ENCODE measurements at places on chromosomes 12 and 14.

GRCh38 chr12:22051114-22051698 lies 5.2 kb downstream of the CMAS start:
- DNase-seq = no peak

DNA sequence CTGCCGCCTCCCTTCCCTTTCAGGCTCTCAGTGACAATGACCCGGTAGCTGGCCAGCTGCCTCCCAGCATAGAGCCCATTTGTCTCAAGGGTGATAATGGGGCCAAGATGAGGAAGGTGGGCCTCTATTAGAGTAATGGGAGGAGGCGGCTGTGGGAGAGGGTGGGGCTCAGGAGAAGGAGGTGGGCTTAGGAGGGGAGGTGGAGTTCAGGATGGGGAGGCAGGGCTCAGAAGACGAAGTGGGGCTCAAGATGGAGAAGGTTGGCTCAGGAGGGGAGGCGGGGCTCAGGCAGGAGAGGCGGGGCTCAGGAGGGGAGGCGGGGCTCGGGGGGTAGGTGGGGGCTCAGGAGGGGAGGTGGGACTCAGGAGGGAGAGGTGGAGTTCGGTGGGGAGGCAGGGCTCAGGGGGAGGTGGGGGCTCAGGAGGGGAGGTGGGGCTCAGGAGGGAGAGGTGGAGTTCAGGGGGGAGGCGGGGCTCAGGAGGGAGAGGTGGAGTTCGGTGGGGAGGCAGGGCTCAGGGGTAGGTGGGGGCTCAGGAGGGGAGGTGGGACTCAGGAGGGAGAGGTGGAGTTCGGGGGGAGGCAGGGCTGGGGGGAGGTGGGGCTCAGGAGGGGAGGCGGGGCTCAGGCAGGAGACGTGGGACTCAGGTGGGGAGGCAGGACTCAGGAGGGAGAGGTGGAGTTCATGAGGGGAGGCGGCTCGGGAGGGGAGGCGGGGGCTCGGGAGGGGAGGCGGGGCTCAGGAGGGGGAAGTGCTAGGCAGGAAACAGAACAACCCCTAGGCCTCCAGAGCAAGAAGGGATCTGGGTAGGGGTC lies 36.8 kb downstream of the IQSEC3 start:
- DNase-seq = no peak

DNA sequence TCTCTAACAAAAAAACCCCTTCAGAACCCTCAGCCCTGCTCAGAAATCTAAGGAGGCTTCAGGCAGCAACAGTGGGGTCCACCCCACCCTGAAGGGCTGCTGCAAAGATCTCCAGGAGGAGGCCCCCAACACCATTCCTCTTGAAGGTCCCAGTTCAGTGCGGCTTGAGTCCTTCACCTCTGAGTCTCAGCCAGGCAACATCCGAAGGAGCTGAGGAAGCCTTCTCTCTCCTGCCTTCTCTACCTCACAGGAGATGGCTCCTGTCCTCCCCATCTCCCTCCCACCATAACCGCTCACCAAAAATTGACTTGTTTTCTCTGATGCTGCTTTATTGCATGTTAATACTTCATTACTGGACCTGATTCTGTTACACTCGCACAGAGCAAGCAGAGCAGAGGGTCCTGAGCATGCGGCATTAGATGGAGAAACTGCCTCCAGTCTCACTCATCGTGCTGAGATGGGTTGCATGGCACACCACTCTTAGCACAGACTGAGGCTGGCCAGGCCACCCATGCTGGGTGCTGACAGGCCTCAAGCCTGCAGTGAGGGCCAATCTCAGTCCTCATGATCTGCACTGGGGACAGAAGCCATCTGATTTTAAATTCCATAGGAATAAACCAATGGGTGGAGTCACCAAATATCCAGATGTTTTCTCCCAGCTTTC lies 224.8 kb downstream of the CACNA1C start:
- no peak for DNase-seq

GRCh38 chr12:19031032-19031431 lies 98.5 kb upstream of the PLEKHA5 start:
- DNase-seq = no peak

DNA sequence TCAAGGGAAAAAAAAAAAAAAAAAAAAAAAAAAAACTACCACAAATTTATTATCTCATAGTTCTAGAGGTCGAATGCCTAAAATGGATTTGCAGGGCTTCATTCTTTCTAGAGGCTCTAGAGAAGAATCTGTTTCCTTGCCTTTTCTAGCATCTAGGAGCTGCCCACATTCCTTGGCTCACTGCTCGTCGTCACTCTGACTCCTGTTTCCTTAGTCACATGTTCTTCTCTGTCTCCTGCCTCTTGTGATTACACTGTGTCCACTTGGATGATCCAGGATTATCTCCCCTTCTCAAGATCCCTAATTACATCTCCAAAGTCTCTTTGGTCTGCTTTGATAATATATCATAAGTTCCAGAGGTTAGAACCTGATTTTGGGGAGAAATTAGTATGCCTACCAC lies 88.7 kb downstream of the HECTD1 start:
- no peak for DNase-seq

DNA sequence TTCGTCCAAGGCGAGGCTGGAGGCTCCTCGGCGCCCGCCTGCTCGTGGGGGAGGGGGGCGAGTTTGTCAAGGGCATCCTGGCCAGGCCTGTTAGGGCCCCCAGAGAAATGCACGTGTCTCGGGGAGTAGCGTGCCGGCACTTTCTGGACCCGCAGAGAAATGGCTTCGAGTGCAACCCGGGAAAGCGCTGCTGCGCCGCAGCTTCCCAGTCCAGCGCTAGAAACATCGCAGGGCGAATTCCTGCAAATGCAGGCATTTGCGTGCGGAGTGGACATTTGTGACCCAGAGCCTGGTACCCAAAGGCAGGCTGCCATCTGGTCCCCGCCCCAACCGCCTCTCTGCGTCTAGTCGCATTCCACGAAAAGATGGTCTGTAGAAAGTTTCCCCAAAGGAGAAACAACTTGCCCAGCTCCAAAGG lies 756 bp downstream of the LGR5 start:
- no peak for DNase-seq

All from forelimb muscle (tissue), 1 donor.